ENCODE measurements at places on chromosomes 7 and 10.

GRCh38 chr10:69352569-69353264 lies 64.0 kb downstream of the TACR2 start:
- no peak for DNase-seq

GRCh38 chr7:1608318-1608717 lies 38.5 kb upstream of the PSMG3 start:
- DNase-seq: no peak

DNA sequence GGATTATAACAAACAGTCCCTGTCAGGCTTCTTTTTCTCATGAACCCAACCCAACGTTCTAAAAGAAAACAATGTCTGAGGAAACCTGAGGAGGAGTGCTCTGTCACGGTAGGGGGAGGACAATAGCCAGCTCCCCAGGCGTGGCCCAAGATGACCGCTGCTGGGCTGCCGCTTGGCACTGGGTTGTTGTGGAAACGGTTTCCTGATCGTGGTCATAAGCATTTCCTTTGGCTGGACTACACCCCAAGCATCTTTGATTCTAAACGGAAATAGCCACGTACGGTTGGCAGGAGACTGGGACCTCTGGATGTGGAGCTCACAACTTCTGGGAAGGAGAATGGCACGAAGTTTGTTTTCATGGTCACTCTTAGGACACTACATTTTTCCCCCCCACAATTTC lies 30.4 kb upstream of the DMBT1 start:
- no peak for DNase-seq

GRCh38 chr7:94398841-94399240 lies 4.1 kb downstream of the COL1A2 start:
- no peak for DNase-seq

GRCh38 chr7:114007386-114007785 lies 88.6 kb upstream of the PPP1R3A start:
- DNase-seq: no peak

DNA sequence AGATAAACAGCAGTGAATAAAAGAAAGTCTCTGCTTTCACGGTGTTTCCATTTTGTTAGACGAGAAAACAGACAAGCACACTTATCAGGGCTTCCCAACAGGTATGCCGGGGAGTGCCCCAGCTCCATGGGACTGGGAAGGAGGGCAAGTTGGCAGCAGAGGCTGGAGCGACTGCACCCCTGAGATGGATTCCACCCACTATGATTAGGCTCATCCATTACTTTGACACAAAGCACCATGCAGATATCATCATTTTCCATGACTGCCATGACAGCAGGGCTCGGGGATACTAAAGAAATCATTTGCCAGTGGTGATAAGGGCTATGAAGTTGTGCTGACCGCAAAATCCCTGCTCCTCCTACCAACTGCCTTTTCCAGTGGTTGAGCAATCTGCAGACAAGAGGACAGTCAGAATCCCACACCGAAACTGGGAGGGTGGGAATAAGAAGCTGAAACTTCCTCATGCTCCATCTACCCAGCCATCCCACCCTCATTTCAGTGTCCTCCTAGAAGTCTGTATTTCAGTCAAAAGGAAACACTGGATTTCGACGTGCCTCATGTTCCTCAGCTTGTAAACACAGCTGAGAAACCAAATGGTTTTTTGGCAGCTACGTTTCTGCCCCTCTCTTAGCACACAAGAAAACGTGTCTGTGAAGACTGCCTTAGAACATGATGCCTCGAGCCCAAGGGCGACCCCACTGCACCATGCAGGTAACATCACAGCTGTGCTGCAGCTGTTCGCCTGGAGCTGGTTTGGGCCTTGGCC lies 15.5 kb downstream of the CREB3L2 start:
- no peak for DNase-seq

- no peak for DNase-seq
These were observed 31.0 kb downstream of the ZNF775 start for GRCh38 chr7:150410131-150410530.

DNA sequence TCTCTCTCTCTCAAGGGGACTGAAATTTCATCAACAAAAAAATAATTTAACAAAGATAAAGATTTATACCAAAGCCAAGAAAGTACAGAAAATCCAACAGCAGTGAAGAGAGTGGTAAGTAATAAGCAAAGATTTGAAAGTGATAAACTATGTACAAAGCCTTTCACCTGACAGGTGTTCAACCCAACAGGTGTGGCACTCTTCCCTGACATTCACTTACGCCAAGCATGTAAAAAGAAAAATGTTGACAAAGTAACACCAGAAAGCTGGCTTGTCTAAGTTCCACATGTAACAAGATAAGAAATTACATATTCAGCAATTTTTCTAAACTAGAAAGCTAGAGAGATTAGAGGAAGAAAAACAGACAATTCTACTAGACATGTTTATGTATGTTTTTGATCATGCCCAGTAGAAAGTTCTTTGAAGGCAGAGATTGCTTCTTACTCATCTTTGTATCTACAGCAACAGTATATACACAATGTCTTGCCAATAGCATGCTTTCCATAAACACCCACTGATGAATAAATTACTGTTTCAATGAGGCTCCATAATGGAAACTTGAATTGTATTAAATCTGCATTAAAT lies 468.5 kb downstream of the PARD3 start:
- no peak for DNase-seq

DNA sequence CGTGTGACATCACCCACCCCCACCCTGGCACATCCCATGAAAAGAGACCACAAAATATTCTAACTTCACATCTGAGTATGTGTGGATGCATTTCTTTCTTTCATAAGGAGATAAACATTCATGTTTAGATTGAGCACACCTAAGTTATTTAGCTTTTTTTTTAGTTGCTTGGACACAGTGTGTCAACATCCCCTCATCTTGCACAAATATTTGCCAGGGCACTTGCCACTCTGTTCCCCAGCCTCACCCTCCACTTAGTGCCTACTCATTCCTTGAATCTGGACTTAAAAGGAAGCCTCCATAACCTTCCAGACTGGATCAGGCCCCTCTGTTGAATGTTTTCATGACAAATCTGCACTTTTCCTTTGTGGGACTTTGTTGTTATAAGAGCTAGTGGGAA lies 338.9 kb upstream of the IGFBP3 start:
- DNase-seq: no peak

- no peak for DNase-seq
These were observed 204.9 kb upstream of the SP8 start for GRCh38 chr7:20991544-20991943.

- no peak for DNase-seq
These were observed 169.2 kb upstream of the LYZL2 start for GRCh38 chr10:30798646-30799185.

GRCh38 chr7:148492157-148492860 lies 98.3 kb upstream of the C7orf33 start:
- no peak for DNase-seq

GRCh38 chr10:17907641-17908040 lies 44.1 kb upstream of the SLC39A12 start:
- DNase-seq: no peak

GRCh38 chr7:138755842-138756590 lies 41.8 kb upstream of the TMEM213 start:
- DNase-seq: no peak

DNA sequence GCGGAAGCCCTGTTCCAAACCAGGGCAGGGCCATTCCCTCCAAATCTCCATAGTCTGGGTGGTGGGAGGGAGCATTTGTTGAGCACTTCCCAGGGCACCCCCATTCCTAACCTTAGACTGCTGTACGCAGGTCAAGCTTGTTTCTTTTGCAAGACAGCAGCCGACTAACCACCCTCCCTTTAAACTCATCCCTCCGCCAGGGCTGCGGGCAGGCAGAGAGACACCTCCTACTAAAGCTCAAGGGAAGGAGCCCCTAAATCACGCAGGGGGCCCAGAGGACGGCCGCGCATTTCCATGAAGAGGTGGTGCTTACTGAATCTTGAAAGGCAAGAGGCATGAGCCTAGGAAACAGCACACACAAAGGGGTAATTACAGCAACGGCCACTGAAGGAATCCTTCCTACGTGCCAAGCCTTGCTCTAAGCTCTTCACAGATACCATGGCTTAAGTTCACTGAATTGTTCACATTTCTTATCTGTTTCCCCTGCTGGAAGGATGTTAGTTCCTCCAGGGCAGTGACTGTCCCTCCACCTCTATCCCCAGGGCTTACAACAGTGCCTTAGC lies 90.0 kb downstream of the PROSER2 start:
- no peak for DNase-seq

- no peak for DNase-seq
These were observed 35.3 kb downstream of the CAPZA2 start for GRCh38 chr7:116897661-116898060.

DNA sequence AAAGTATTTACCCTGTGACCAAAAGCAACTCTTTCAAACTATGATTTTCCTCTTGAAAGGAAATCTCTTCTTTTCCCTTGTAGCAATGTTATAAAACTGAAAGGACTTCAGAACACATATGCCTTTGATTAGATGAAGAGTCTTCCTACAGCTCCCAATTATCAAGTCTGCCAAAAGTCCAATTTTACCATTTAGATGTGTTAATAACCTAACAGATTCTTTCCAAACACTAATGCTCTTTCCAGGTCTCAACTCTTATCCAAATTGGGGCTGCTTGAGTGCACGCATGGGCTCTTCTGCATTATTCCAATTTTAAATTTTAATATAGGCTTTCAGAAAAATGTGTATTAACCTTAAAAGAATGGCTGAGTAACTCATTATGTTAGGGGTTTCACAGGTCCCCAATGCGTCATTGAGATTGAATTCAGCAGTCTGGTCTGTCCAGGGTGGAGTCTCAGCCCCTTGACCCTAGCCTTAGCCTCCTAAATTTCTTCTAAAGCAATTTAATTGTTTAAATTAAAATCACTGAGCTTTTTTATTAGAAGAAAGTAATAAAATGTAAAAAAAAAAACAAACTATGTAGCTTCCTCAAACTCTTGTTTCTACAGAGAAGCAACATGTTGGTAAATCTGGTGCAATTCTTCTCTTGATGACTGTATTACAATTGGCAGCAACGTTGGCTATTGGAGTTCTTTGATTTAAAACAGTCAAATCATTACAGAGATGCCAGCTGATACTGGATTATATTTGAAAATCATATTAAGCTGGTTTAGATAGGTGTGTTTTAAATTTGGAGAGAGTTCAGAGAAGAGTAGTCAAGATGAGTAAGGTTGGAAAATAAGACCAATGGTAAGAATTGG lies 170.4 kb downstream of the DKK1 start:
- no peak for DNase-seq

- DNase-seq: no peak
These were observed 183.9 kb upstream of the FZD1 start for GRCh38 chr7:91080351-91080750.

GRCh38 chr10:95296764-95297163 lies 6.0 kb upstream of the PDLIM1 start:
- DNase-seq: no peak

GRCh38 chr7:121301446-121302213 lies 27.2 kb upstream of the WNT16 start:
- DNase-seq: no peak

DNA sequence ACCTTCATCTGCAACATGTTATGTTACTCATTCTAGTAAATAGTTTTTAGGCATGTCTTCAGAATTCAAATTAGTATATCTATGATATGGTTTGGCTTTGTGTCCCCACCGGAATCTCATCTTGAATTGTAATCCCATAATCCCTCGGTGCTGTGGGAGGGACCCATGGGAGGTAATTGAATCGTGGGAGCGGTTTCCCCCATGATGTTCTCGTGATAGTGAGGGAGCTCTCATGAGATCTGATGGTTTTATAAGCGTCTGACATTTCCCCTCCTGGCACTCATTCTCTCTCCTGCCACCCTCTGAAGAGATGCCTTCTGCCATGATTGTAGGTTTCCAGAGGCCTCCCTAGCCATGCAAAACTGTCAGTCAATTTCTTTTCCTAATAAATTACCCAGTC lies 20.4 kb upstream of the GPR37 start:
- no peak for DNase-seq

DNA sequence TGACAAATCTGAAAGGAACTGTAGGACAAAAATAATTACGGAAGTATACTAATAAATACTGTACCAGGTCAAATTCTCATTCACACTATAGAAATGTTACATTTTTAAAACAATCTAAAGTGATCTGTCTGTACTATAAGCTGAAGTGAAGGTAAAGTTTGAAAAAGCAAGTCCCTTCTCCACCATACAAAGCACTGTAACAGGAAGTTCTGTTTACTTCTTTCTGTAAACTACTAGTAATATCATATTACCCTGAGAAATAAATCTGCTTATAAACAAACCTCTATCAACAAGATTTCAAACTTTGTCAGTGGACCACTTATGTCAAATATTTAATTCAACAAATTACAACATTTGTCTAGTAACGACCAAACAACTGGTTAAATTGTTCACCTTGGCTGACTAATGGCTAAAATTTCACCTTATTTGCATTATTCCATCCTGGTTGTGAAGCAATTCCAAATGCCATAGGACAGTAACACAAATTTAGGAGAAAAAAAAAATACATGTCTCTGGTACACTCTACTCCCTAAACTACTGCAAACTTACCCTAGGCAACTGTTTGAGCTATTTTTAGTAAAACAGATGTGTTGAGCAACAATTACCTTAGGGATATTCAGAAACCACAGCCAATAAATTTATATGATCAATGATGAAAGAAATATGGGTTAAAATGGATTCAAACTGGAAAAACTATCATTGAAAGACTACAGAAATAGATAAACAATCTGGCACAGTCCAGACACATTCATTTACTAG lies 126.0 kb downstream of the NRBF2 start:
- DNase-seq: no peak

GRCh38 chr7:47580175-47580706 lies 1.7 kb downstream of the TNS3 start:
- no peak for DNase-seq

- DNase-seq: no peak
These were observed 31.5 kb downstream of the CLIP2 start for GRCh38 chr7:74320645-74321221.

DNA sequence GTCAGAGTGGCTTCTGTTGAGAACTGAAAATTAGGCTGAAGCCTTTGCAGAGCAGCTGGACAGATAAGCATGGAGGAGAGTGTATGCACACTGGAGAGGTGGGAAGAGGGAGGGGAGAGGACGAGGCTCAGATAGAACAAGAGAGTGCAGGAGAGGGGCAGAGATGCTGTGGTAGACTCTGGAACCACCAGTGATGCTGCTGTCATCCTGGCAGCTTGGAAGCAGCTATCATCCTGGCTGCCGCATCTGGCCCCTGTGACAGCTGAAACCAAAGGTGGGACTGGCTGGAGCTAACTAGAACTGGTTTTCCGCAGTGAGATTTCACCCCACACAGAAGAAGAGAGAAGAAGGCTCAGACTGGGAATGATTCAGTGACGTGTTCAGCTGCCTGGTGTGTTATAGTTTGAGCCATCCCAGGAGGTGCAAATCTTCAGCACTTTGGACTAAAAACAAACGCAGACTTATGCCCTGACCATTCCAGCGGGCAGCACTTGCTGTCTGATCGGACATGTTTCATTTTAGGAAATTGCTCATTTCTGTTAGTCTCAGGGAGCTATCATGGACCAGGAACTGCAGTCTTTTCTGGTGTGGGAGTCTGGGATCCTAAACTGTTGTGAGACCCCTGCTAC lies 38.4 kb downstream of the EEPD1 start:
- DNase-seq: no peak

- no peak for DNase-seq
These were observed 281.5 kb downstream of the ARL4A start for GRCh38 chr7:12968836-12969422.

- DNase-seq: no peak
These were observed 13.9 kb upstream of the ATP6V0E2 start for GRCh38 chr7:149859876-149860275.

- no peak for DNase-seq
These were observed 23.7 kb downstream of the SRRM3 start for GRCh38 chr7:76225379-76225778.

All from stimulated activated CD8-positive, alpha-beta memory T cell treated with anti-CD3 and anti-CD28 coated beads, Interleukin-2, amount 100 ng/mL, for 1 hour (primary cell).